Esophagus muscularis mucosa (tissue), 4 donors: ENCODE measurements at places on chromosomes 5 and 9. TPM values are rescaled to one million over a fixed set of nuclear protein-coding genes. Genes with fewer than 3 reads are reported as not detected.

Gene GFI1B
- total RNA-seq, result 0.17 TPM

Gene ZNG1F
- total RNA-seq, result 5.1 TPM

Gene VAV2
- total RNA-seq, result 13.5 TPM

DNA sequence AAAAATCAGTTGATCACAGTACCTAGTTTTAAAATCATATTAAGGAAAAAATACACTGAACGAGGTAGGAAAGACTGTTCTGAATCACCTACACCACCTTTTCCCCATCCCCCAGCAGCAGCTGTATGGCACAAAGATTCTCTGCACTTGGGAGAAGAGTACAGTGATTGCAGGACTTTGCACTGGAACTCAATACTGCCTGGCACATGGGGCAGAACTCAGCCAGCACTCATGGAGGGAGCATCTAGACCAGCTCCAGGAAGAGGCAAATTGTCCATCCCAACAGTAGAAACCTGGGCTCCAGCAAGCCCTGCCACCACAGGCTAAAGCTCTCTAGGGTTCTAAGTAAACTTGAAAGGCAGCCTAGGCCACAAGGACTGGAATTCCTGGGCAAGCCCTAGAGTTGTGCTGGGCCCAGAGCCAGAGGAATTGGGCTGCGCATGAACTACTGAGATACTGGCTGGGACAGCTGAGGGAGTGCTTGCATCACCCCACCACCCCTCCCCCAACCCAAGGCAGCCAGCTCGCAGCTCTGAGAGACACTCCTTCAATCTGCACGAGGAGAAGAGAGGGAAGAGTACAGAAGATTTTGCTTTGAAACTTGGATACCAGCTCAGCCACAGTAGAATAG is 654.4 kb upstream of the CDH6 start:
- no peak overlapping the region for H3K4me3 ChIP-seq
- H3K27me3 ChIP-seq, result no peaks in the 10 kb centered on the region
- no peaks in the 10 kb centered on the region for H3K36me3 ChIP-seq
- H3K27ac ChIP-seq, result no peak overlapping the region
- DNase-seq, result no peak
- H3K4me1 ChIP-seq, result no peaks in the 10 kb centered on the region

DNA sequence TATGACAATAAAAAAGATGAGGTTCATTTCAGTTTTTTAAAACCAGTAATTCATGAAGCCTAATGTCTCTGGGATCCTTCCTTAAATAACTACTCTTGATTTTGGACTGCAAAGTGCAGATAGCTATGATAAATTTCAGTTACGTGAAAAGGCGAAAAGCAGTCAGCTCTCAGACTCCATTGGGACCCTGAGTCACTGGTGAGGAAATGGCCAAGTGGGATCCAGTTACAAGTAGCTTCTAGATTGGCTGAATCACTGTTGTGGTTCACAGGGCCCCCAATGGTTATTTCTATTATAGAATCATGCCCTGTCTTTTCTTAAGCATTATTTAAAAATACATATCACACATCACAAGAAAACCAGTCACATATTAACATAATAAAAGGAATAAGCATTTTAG is 31.1 kb upstream of the PPP3R2 start:
- no peak for DNase-seq
- no peaks in the 10 kb centered on the region for H3K36me3 ChIP-seq
- no peak overlapping the region for H3K4me3 ChIP-seq
- H3K4me1 ChIP-seq, result no peaks in the 10 kb centered on the region
- no peak overlapping the region for H3K27ac ChIP-seq
- no peaks in the 10 kb centered on the region for H3K27me3 ChIP-seq
